ENCODE measurements at places on chromosomes 3 and 15.

- peak; percentile 7 for DNase-seq
These were observed 5.3 kb upstream of the VIPR1 start for GRCh38 chr3:42497009-42497731.

DNA sequence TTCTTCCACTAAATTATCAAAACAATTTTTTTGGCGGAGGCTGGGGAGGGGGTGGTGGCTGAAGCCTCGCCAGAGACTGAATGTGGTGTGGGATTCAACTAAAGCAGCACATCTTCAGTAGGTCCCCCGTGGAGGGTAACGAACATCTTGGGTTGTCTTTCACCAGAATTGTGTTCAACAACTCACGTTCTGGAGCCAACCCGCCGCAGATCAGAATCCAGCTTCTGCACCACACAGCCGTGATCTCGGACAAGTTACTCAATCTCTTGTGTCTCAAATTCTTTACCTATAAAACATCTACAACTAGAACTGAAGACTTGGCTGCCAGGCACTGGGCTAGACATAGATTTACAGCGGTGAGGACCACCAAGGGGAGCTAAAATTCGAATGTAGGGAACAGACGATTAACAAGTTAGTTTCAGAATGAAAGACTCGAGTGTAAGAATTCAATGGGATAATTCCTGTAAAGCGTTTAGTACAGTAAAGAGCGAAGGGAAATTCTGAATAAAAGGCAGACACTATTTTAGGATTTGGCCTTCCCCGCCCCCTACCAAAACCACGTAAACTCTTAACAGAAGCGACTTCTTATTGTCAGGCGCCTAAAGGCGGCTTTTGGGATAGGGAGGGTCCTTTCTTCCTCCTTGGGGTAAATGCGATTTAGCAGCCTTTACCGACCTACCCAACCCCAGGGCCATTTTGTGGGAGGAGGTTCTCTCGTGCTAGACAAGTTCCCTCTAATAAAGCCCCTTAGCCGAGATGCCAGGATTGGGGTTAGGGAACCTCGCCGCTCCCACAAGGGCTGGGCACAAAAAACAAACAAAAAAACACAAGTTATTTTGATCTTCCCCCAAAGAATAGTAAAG, 697 bp upstream of the RAB5A start:
- DNase-seq, result no peak

GRCh38 chr15:65824031-65824743, 32.1 kb upstream of the DENND4A start:
- peak; percentile 29 for DNase-seq

- no peak for DNase-seq
These were observed 27.2 kb downstream of the PIK3CA start for GRCh38 chr3:179175358-179175757.

GRCh38 chr3:34132069-34132692, 333.8 kb downstream of the PDCD6IP start:
- DNase-seq, result no peak

GRCh38 chr3:3340965-3341895, 161.7 kb upstream of the CRBN start:
- no peak for DNase-seq

DNA sequence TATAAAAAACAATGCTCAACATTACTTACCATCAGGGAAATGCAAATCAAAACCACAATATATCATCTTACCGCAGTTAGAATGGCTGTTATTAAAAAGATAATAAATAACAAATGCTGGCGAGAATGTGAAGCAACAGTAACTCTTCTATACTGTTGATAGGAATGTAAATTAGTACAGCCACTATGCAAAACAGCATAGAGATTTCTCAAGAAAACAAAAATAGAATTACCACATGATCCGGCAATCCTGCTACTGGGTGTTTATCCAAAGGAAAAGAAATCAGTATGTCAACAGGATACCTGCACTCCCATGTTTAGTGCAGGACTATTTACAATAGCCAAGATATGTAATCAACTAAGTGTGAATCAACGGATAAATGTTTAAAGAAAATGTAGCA, 48.1 kb downstream of the ADAM10 start:
- no peak for DNase-seq

GRCh38 chr15:41870689-41871081, 23.2 kb downstream of the SPTBN5 start:
- DNase-seq, result no peak

DNA sequence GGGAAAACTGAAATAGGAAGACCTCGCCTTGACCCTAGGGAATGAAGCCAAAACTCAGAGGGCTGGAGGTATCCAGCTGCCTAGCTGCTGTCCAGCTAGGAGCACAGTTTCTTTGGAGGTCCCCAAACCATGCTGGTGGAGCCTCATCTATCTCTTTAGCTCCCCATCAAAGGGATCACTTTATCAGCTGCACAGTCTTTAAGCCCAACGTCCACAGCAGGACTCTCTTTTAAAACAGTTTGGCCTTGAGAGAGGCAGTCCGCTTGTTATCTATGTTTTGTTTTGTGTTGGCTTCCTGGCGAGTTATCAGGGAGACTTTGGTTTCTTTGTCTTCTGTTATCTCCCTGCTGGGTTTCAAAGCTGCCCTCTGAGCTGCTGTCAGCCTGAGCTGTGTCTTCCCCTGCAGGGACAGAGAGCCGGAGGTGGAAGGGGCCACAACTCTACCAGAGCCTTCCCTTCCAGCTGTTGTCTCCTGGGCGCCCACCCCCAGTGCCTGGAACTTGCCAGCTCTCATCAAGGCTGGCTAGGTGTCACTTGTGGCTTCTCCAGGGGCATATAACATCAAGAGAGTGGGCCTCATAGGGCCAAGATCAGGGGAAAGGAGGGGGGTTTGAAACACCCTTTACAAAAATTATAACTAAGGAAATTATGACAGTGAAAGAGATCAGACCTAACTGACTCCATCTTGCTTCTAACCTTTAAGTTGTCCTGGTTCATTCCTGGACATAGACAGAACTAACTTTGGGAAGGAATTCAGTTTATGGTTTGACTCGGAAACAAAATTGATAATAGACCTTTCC, 61.4 kb upstream of the C15orf39 start:
- DNase-seq, result no peak

DNA sequence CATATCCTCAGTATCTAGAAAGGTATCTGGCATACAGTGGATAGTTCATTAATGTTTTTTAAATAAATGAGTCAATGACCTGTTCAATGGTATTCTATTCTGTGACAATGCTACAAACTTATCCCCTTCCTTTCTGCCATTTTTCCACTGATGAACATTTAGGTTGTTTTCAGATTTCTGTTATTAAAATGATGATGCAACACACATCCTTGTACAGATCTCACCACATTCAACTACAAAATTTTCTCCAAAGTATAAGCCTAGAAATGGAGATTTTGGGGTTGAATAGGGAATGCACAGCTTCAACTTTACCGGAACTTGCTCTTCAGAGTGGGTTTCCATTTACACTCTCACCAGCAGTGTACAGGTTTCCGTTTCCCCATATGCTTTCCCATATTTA, 210.2 kb downstream of the ISL2 start:
- DNase-seq, result no peak

- DNase-seq, result no peak
These were observed 5.8 kb upstream of the TUSC2 start for GRCh38 chr3:50333744-50334328.

- no peak for DNase-seq
These were observed 544.8 kb downstream of the MAGI1 start for GRCh38 chr3:65493938-65494337.

DNA sequence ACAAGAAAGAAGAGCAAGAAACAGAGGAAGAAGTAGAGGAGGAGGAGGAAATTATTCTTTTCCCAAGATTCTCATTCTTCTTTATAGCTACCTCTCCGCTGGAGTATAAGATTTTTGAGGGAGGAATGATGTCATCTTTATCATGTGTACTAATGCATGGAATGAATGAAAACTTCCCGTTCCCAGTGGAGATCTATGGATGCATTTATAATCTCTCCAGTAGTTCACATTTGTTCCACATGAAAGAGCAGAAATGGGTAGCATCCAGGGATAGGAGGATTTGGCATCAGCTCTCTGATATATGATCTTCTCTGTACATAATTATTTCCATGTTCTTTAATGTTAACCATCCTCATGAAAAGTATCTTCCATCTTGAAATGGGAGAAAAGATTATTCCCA, 244.4 kb downstream of the ADAMTSL3 start:
- no peak for DNase-seq

GRCh38 chr3:55320928-55321327, 166.2 kb downstream of the WNT5A start:
- no peak for DNase-seq

GRCh38 chr3:70911719-70912118, 599.3 kb upstream of the MDFIC2 start:
- no peak for DNase-seq

DNA sequence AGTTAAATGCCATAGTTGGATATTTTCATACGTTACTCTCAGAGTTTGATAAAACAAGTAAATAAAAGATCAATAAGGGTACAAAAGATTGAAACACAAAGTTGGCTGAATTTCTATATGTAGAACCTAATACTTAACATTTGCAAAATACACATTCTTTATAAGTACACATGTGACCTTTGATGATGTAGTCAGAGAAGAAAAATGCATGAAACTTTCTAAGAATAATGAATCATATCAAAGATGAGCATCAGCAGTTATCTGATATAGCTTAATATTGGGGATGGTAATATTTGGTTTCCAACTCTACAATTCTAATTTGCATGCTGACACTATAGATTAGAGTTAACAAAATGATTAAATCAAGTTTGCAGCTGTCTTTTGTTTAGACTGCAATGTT, 188.0 kb upstream of the TGFBR2 start:
- no peak for DNase-seq

DNA sequence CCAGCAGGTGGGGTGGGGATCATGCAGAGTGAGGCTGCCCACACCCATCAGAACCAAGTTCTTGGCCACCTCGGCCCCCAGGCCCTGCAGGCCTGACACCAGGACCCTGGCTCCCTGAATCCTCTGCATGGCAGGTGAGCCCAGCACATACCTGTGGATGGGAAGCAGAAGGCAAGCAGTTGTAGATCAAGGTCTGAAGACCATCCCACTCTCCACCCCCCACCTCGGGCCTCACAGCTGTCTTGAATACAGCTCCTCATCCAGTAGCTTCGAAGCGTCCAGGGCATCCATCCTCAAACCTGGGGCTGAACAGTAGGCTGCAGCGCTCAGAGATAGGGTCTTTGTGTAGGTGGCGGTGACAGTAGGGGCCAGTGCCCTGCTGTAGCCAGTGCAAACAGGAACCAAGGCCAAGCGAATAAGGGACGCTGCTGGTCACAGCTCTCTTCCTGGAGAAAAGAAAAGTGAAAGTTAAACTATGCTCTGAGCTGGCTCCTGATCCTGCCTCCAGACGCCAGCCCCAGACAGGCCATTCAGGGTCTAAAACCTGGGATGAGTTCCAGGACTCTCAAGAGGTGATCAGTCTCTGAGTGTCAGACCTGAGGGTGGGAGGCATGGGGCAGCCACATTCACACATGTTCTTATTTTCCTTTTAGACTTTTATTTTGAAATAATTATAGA, at the start of gene UBA7:
TSS of gene UBA7 (minus strand) at position 457 of the 678 bp plus-strand sequence. CDS start at position 291, 166 bp downstream.
- DNase-seq, result no peak

- no peak for DNase-seq
These were observed 170.2 kb upstream of the ICE2 start for GRCh38 chr15:60648928-60649679.

GRCh38 chr3:64303881-64304280, 78.6 kb upstream of the PRICKLE2 start:
- no peak for DNase-seq

DNA sequence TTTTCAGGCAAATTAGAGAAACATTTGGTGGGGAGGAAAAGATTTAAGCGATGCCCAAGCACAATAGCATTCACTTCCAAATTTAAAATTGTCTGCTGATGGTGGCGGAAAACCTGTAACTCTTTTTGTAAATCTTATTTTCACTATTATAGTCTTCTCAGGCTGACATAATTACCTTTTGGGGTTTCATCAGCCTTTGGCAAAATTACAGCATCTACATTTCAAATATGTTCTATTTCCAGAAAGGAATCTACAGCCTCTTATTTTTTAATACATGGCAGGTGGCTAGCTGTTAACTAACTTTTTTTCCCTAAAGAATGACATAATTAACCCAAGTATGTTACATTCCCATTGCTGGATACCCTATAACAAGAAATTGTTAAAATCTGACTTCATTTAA, 391.5 kb upstream of the CCDC54 start:
- no peak for DNase-seq

DNA sequence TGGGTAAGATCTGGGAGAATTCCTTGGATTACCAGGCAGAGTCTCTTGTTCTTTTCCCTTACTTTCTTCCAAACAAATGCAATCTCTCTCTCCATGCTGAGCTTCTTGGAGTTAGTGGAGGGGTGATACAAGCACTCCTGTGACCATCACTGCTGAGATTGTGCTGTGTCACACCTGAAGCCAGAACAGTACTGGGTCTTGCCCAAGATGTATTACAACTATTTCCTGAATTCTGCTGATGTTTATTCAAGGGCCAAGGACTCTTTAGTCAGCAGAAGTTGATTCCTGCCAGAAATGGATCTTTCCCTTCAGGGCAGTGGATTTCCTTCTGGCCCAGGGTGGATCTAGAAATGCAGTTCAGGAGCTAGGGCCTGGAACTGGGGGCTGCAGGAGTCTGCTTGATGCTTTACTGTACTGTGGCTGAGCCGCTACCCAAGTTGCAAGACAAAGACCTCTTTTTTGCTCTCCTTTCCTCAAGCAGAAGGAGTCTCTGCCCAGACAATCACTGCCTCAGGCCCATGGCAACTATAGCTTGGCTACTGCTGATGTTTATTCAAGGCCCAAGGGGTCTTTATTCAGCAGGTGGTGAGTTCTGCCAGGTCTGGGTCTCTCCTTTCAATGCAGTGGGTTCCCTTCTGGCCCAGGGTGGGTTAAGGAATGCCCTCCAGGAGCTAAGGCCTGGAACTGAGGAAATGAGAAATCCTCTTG, 98.8 kb downstream of the SH3GL3 start:
- no peak for DNase-seq

DNA sequence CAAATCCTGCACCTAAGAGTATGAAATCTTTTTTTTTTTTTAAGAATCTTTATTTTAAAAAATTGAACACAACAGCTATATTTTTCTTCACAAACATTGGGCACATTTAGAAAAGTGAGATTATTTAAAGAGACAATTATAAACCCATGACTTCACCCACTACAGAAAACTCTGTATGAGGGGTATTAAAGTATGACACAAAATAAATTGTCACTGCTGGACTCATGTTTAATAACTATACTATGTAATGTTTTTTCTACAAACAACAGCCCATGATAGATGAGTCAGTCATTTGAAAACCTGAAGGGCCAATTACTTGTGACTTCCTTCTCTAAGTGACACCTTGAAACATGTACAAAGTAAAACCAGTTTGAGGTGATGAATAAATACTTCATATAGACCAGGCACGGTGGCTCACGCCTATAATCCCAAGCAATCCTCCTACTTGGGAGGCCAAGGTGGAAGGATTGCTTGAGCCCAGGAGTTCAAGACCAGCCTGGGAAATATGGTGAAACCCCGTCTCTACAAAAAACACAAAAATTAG, 36.0 kb downstream of the AQR start:
- no peak for DNase-seq

GRCh38 chr15:66644869-66645268, 57.2 kb upstream of the SMAD6 start:
- no peak for DNase-seq

DNA sequence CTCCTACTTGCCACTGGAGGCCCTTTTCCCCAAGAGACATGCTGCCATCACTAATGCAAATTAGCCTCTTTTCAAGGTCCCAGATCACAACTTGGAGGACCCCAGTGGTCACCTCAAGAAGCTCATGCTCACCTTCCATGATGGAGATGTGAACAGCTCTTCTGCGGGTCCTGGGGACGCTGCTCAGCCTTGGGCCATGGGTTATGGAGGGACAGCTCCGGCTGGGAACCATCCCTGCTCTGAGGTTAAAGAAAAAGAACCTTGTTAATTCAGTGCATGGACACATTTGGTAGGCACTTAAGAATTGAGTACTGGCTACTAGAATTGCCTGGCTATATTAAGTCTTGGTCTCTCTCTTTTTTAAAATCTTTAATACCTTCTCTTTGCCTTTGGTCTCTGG, 56.8 kb downstream of the WDR76 start:
- no peak for DNase-seq
